ENCODE measurements at places on chromosomes 3 and 15. TPM values are rescaled to one million over a fixed set of nuclear protein-coding genes. Genes with fewer than 3 reads are reported as not detected.

GRCh38 chr15:58459045-58459444, 27.3 kb downstream of the LIPC start:
- DNase-seq: no peak

DNA sequence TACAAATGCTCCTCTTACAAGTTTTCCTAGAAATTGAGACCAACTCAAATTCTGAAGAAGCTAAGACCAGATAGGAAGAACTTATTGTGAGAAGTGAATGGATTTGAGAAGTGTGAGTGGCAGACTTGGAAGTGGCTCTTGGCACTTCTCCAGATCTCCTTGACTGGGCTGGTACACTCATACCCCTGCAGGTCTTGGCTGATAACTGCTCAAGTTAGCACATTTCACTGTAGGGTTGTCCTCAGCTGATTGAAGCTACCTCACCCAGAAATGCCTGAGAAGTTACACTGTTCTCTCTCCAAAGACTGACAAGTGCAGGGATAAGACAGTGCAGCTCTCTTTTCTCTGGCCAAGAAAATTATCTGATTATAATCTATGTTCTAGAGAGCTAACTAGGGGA, 16.5 kb upstream of the CLDN1 start:
- no peak for DNase-seq

- no peak for DNase-seq
Observed at GRCh38 chr15:100763835-100764750, 115.5 kb upstream of the ALDH1A3 start.

- no peak for DNase-seq
Observed at GRCh38 chr3:47421741-47422649, 41.2 kb downstream of the PTPN23 start.

- no peak for DNase-seq
Observed at GRCh38 chr3:129308636-129309035, 30.0 kb downstream of the HMCES start.

GRCh38 chr15:60379525-60380274, 18.1 kb downstream of the ANXA2 start:
- no peak for DNase-seq

- DNase-seq: no peak
Observed at GRCh38 chr15:63679588-63679987, 82.4 kb downstream of the FBXL22 start.

- DNase-seq: no peak
Observed at GRCh38 chr3:173933113-173933512, 535.6 kb downstream of the NLGN1 start.

DNA sequence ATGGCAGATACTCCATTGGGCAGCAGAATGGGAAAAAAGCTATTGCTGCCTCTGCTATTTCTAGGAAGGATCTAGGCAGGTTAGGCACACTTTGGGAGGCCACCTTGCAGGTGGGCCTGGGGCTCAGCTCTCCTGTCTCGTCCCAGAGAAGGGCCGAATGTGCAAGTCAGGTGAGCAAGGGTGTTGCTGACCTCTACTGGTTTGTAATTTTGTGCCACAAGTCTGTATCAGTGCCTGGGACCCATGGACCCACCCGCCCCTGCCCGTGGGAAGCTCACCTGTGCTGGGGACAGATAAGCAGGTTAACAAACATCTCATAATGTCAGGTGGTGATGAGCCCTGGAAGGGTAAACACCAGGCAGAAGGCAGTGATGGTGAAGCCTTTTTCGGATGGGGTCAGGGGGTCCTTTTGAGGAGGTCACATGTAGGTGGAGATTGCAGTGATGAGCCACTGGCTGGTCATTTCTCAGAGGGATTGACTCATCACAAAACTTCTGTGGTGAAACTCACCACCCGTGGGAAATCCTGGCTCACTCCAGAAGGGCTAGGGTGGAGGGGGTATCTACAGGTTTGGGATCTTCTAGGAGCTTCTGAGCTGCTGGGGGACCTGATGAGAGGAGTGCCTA, 161.3 kb downstream of the KLF13 start:
- no peak for DNase-seq

GRCh38 chr3:52844290-52844975, 9.6 kb upstream of the MUSTN1 start:
- DNase-seq: no peak

DNA sequence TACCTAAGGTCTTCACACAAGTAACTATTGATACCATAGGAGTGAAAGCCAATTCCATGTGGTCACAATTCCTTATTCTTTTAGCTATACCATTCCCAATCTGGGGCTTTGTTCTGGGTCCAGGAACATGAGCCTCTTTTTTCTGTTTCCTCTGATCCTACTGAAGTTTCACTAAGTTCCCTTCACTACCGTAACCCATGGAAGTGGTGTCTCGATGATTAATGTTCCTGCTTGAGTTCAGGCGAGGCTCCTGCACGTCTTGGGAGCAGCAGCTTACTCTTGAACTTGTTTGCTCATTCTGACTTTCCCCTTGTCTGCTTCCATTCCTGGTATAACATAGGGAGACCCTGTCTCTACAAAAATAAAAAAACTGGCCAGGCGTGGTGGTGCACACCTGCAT, 23.6 kb downstream of the ZNF592 start:
- no peak for DNase-seq

- DNase-seq: no peak
Observed at GRCh38 chr3:69719587-69720122, 19.6 kb upstream of the MITF start.

GRCh38 chr3:49512781-49513355, 41.4 kb upstream of the BSN start:
- no peak for DNase-seq

DNA sequence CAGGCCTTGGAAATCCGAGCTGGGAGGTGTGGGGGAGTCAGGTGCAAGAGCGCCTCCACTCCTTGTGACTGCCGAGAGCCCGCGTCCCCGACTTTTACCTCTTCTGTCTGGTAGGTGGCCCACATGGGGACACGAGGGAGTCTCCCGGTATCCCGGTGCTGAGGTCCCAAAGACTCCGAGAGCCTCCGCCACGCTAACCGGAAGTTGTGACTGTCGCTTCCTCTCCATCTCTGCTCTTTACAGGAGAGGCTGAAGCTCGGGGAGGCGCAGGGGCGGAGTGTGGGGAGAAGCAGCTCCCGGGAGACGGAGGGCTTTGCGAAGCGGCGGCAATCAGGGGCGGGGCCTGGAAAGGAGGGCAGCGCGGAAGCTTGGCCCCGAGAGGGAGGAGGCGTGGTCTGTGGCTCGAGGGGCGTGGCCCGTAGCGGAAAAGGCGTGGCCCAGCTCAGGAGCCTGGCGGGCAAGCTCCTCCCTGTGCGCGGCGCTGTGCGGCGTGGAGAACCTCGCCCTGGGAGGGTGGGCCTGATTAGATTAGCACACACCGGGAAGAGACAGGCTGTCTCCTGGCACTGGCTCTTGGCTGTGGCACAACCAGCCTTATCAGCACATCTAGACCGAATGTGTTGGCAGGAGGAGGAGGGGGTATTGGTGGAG, 143.9 kb downstream of the GABRB3 start:
- DNase-seq: no peak

GRCh38 chr15:60683156-60683555, 204.2 kb upstream of the ICE2 start:
- no peak for DNase-seq

GRCh38 chr15:41799488-41799805, 25.2 kb downstream of the MAPKBP1 start:
- no peak for DNase-seq

DNA sequence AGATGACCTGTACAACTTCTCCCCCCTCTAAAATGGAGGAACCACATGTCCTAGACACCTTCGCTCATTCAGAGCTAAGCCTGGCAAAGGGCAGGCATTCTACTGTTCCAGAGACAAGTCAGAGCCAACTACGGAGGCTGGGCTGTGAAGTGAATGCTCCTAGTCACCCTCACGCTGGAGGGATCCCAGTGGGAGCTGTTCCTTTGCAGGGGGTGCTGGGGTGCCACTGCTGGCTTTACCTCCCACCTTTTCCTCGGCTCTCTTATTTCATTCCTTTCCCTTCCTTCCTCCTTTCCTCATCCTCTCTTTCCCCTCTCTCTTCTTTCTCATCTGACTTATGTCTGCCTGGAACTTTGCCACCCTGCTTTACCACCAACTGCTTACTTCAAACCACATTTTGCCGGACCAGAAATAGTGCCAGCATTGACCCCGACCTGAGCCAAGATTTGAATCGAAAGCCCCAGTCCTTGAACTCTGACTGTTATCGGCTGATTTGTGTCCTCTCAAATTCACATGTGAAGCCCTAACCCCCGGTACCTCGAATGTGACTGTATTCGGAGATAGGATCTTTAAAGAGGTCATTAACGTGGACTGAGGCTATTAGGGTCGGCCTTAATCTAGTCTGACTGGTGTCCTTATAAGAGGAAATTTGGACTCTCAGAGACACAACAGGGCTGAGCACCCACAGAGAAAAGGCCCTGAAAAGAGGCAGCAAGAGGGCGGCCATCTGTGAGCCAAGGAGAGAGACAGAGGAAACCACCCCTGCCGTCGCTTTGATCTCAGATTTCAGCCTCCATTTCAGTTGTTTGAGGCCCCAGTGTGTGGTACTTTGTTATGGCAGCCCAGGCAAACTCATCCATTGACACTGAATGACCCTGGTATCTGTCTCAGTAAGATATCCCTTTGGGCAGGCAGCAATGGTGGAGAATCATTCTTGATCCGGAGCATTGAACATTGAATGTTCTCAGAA, 31.3 kb upstream of the TBC1D21 start:
- DNase-seq: no peak

- no peak for DNase-seq
Observed at GRCh38 chr3:46661776-46662766, 31.4 kb downstream of the ALS2CL start.

- DNase-seq: no peak
Observed at GRCh38 chr15:32824777-32825176, 107.0 kb downstream of the GREM1 start.

DNA sequence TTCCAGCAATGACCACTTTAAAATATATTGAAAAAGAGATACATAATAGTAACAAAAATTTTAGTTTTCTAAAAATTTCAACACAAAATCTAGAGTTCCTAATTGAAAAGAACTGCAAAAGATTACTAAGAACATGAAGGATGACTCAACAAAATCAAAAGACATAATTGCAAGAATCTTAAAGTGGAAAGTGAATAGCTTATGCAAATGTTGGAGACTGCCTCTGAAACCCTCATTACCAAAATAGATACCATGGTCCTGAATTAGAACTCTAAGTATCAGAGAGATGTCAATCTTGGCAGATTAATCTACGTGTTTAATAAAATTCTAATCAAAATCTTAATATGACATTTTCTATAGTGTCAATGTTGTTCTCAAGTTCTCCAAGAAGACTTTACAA, 60.7 kb upstream of the SGO1 start:
- no peak for DNase-seq

DNA sequence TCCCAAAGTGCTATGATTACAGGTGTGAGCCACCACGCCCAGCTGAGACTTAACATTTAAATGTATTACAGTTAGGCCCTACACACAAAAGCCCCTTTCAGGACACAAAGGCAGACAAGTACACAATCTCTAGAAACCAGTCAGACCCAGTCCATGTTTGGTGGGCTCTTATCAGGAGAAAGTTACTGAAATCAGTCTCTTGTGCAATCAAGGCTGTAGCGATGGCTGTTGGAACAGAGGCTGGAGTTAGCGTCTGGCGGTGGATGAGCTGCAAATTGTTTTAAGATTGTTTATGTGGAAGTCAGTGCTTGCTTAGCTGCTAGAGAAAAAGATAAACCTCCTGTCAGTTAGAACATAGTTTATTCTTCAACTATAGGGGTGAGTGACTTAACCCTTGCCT, 89.5 kb upstream of the SNRPN start:
- DNase-seq: no peak

DNA sequence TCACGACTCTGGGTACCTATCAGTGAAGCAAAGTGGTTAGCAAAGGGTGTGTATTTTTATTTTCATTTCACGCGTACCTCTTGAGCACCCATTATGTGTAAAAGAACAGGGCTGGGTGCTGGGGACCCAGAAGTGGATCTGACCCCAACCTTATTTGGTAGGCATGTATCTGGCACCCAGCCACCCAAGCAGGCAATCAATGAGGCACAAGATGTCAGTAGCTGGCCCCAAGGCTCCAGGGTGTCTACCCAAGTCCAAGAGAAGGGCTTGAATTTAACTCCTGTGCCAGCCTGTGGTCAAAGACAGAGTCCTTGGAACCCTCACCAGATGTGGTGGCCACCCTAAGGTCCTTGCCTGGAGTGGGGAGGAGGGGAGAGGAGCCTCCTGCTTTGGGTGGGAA, 5.7 kb downstream of the PLEKHO2 start:
- DNase-seq: no peak

DNA sequence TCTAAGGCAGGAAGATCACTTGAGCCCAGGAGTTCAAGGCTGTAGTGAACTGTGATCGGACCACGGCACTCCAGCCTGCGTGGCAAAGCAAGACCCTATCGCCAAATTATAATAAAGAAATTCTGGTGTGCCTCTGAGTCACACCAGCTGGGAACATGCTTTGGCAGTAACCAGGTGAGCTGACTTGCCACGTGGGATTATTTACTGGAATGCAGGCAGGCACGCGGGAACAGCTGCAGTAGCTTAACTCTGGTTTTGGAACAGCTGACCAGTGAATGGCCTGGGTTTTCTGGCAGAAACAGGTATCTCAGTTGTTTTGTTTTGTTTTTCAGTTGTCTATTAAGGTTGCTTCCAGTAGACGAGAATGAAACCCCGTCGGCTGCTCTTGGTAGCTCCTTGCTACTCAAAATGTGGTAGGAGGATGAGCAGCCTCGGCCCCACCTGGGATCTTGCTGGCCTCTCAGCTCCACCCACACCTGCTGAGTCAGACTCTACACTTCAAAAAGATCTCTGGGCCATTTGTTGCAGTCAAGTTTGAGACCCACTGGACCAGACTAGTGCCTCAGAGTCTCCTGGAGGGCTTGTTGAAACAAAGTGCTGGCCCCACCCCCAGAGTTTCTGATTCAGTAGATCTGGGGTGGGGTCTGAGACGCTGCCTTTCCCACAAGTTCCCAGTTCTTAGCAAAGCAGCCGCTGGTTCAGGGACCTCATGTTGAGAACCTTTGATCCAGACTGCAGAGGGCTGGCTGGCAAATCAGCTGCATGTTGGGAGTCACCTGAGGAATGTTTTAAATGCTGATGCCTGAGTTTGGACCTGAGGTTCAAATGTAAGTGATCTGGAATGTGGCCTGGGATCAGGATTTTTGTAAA, 26.6 kb downstream of the IDH2 start:
- no peak for DNase-seq

- no peak for DNase-seq
Observed at GRCh38 chr3:25283613-25284012, 144.4 kb upstream of the RARB start.

GRCh38 chr3:124277144-124277890, 285.4 kb upstream of the ROPN1 start:
- no peak for DNase-seq

- no peak for DNase-seq
Observed at GRCh38 chr3:46850468-46850779, 12.8 kb downstream of the MYL3 start.

- no peak for DNase-seq
Observed at GRCh38 chr3:69613286-69613685, 126.0 kb upstream of the MITF start.

- DNase-seq: no peak
Observed at GRCh38 chr3:13684350-13684749, 135.4 kb downstream of the FBLN2 start.

The ZWILCH gene
- 28.0 TPM for total RNA-seq

The C3orf70 gene
- 0.06 TPM for total RNA-seq

The GASK1A gene
- total RNA-seq: not detected

The PIF1 gene
- 66.1 TPM for total RNA-seq

The TRH gene
- total RNA-seq: not detected

The CAND2 gene
- total RNA-seq: 0.84 TPM

The SERPINI2 gene
- not detected for total RNA-seq

The GP5 gene
- 1.3 TPM for total RNA-seq

All from activated CD4-positive, alpha-beta T cell treated with anti-CD3 and anti-CD28 coated beads, Interleukin-2, amount 10 ng/mL, durations not matched to agents 7 days and 5 days (primary cell).